IPS DF 6.9 (cell line): ENCODE measurements at places on chromosomes 2 and 18.

DNA sequence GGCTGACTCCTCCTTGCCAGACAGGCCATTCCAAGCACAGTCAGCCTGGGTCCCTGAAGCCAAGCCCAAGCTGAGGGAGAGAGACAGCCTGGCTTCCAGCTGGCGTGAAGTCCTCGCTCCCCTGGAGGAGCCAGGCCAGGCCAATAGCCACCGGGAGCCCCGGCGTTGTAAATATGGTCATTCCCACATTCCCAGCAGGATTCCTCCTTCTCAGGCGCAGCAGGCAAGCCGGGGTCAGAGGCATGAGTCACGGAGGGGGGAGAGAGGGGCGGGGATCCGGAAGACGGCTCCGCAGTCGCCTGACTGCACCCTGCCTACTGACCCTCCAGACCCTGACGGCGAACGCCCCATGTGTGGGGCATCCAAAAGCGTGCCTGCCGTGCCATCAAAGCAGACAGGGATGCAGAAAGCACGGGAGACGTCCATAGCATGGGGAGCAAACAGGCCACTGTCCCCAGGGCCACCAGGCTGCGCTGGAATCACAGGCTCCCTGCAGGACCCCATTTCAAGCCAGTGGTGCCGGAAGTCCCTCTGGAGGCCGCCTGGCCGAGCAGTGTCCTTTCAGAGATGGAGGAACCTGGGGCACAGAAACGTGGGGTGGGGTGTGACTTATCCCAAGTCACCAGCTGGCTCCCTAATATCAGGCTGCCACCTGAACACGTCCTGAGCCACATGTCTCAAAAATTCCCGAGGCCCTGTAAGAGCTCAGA is 48.2 kb downstream of the TWIST2 start:
- no peak for DNase-seq

- no peak for DNase-seq
Measured at GRCh38 chr2:178858896-178859625, 51.8 kb upstream of the TTN start.

DNA sequence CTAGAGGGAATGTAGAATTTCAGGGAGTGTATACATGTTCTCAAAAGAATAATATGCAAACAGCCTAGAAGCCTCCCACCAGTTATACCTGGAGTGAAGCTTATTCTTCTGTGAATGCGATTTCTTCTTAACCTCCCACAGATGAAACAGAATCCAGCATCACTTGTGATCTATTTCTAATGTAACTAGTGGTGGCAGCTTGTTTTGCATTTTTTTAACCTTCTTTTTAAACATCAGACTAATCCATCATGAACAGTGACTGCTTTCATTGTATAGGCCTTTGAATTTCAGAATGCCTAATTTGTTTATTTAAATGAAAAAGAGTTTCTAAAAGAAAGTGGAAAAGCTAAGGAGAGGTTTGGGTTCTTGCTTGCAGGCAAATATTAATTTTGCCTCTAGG is 85.7 kb upstream of the EPHA4 start:
- no peak for DNase-seq

- DNase-seq: no peak
Measured at GRCh38 chr2:176390276-176391147, 121.3 kb downstream of the MTX2 start.

DNA sequence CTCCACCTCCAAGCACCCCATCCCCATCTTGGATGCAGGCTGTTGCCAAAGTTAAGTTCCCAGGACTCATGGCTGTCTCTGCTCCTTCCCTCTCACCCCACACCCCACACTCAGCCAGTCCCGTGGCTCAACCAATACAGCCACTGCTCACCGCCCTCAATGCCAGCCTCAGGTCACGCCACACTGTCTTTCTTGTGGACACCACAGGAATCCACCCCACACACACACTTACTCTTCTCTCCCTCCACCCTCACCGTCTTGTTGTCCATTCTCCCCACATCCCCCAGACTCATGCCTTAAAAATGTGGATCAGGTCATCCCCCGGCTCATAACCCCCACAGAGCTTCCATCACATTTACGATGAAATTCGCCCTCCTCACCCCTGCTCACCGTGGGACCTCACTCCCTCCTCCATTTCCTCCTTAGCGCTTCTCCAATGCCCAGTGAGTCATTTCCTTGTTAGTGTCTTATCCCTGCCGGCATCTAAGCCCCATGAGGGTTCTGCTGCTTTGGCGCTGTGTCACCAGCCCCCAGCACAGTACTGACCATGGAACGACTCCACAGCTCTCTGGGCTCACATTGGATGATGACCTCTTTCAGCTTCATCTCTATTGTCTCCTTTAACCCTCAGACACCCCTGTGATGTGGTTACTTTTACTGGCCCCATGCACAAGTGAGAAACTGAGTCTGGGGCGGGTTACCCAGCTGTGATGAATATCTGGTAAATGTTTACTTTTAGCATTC is 13.8 kb downstream of the MLPH start:
- DNase-seq: no peak

DNA sequence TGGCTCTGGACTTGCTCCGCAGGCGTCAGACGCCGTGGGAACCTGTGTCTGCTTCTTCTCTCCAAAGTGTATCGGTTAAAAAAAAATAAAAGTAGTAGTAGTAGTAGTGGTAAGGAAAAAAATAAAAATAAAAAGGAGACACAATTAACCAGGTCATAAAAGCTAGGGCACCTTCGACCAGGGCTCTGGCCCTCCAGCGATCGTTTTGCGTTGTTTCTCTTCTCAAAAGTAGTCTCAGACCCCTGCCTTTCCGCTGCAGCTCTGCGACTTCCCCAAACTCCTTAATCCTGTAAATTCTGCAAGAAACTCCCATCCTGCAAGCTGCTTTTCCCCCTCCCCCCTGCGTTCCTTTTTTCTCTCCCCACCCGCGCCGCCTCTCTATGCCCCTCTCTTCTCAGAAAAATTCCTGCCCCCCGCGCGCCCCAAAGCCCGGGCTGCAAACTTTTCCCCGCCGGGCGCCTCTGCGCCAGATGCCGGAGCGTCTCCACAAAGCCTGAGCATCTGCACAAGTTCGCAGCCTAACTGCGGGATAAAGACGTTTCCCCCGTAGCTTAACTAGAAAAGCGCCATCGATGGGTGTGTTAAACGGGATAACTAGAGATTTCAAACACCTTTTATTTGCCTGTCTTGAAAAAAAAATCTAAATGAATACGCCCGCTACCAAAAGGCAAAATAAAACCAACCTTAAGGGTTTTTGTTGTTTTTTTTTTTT is 1.8 kb upstream of the SALL3 start:
- no peak for DNase-seq

- no peak for DNase-seq
Measured at GRCh38 chr2:61660511-61661388, 122.6 kb upstream of the XPO1 start.

- no peak for DNase-seq
Measured at GRCh38 chr18:48228301-48228715, 180.9 kb downstream of the ZBTB7C start.

GRCh38 chr2:200703127-200703925 is 108.4 kb upstream of the BZW1 start:
- no peak for DNase-seq

DNA sequence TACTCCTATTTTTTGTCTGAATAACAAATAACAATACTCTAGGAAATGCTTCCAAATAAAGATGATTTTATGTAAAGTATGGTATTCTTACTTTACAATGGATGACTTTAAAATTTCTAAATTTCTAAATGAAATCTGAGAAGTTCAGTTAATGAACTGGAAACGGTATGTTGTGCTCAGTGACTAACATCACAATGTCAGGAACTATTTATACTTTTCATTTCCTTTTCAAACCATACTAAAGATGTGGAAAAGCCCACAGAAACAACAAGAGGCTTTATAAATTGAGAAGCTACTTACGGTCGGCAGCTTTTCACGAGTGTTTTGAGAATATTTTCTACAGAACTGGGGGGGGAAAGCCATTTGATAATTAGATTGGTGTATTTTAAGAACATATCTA is 31.1 kb downstream of the PSME4 start:
- no peak for DNase-seq

- DNase-seq: no peak
Measured at GRCh38 chr2:176167398-176167797, 10.3 kb downstream of the HOXD3 start.

GRCh38 chr2:220785178-220785577 is 786.9 kb downstream of the EPHA4 start:
- DNase-seq: no peak

DNA sequence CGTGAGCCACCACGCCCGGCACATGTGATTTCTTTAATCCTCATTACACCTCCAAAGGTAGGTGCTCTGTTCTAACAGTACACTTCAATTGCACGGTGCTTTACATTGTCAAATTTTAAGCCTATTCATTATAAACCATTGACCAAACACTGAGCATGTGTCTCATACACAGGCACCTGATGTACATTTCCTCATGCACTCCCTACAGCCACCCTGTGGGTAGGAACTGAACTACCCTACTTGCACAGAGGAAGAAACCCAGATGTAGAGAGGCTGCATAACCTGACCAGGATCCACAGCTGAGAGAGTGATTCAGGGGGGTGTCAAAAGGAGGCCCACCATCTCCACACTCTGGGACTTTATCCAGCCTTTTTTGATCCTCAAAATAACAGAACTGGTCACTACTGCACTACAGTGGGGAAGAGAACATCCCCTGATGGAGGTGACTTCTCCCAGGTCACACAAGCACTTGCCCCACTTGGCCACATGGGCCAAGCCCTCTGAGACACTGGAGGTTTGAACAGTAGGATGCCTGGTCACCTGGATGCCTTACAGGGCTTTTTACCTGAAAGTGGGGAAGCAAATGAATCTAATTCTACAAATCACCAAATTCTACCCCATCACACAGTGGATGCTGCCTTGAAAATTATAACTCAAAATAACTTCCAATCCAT is 6.9 kb upstream of the DPYSL5 start:
- no peak for DNase-seq

GRCh38 chr2:78682781-78683180 is 342.7 kb upstream of the REG3G start:
- no peak for DNase-seq

- DNase-seq: no peak
Measured at GRCh38 chr2:110812726-110813645, 80.6 kb downstream of the ACOXL start.

DNA sequence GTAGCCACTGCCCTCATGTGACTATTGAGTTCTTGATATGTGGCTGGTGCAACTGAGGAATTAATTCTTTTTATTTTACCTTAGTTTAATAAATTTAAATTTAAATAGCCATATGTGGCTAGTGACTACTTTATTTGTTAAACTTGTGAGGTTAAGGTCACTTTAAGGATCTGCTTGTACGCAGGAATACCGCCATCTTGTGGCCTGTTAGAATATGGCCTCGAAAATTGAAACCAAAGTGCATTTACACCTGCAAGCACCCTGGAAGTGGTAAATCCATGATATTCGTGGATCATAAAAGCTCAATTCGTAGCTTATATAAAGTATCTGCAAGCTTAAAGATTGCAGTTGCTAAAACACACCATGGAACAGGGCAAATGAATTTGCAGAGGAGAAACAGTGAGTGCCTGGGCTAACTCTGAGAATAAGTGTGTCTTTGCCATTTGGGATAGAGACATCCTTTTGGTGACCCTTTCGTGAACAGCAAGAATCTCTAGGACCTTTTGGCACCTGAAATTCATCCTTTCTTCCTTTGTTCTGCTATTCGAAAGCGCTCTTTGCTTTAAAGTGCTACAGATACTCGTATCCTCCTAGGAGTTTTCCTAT is 59.9 kb upstream of the REG3A start:
- DNase-seq: peak; percentile 37

- no peak for DNase-seq
Measured at GRCh38 chr2:174939046-174939445, 66.1 kb downstream of the CHN1 start.

DNA sequence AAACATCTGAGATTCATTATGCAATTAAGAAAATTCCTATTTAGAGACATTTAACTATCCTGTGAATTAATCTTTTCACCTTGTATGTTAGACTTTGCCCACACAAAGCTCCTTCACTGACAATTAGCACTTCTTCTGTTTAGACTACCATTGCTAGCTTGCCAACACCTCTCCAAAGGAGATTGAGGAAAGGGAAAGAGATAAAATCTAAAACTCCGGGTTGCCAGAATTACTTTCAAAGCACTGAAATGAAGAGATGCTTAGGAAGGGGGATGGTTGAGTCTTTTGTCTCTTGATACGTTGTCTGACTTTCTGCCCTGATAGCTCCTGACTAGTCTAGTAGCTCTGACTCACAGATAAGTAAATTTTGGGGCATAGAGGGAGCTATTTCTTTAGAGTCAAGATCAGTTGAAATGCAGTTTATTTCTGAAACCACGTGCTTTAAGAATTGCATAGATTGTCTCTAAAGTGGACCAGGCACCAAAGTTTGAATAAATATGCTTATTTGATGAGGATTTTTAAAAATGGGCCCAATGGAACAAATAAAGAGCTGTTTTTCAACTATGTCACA is 74.1 kb upstream of the DSEL start:
- no peak for DNase-seq

- DNase-seq: no peak
Measured at GRCh38 chr2:192500550-192501200, 305.9 kb upstream of the TMEFF2 start.

- DNase-seq: no peak
Measured at GRCh38 chr18:24322584-24323136, 75.0 kb downstream of the OSBPL1A start.

GRCh38 chr2:108243566-108243965 is 3.8 kb downstream of the SULT1C3 start:
- no peak for DNase-seq

DNA sequence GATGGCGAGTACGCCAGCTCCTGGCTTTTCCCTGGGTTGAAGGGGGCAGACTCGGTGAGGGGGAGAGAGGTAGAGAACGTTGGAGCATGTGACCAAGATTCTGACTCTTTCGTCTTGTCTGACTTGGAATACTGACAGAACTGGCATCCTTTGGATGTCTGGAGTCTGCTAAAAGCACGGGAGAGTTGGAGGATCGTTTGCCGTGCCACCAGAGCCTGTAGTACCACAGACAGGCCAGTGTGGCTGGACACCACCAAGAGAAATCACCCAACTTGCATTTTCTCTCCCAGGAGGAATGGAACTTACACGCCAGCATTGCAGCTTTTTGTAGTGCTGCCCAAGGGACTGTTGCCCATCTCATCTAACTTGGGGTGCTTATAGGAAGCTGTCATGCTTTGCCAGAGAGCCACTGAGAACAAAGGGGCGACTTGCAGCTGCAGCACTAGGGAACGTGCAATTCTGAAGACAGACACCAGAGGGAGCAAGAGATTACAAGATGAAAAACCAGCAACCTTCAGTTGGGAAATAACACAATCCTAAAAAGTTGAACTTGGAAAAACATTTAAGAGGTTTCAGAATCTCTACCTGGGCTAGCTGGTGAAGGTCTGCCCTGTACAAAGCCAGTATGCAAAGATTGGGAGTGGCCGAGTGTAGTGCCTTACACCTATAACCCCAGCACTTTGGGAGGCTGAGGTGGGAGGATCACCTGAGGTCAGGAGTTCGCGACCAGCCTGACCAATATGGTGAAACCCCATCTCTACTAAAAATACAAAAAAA is 24.1 kb downstream of the PSMG2 start:
- DNase-seq: peak; percentile 75

GRCh38 chr2:143856978-143857377 is 662.9 kb downstream of the ZEB2 start:
- DNase-seq: no peak
